ENCODE measurements at places on chromosomes 2 and 18.

GRCh38 chr2:177119099-177119498 is 93.5 kb upstream of the HNRNPA3 start:
- no peaks in the 10 kb centered on the region for H3K36me3 ChIP-seq
- no peak overlapping the region for H3K4me3 ChIP-seq
- DNase-seq: no peak
- no peaks in the 10 kb centered on the region for H3K4me1 ChIP-seq
- peak overlapping the region; percentile 84 for H3K27ac ChIP-seq
- no peaks in the 10 kb centered on the region for H3K27me3 ChIP-seq

- no peak overlapping the region for H3K4me3 ChIP-seq
- no peak for DNase-seq
- H3K27ac ChIP-seq: no peak overlapping the region
- no peaks in the 10 kb centered on the region for H3K27me3 ChIP-seq
- no peaks in the 10 kb centered on the region for H3K36me3 ChIP-seq
These were observed 143.3 kb downstream of the FTCDNL1 start for GRCh38 chr2:199707593-199708185.

DNA sequence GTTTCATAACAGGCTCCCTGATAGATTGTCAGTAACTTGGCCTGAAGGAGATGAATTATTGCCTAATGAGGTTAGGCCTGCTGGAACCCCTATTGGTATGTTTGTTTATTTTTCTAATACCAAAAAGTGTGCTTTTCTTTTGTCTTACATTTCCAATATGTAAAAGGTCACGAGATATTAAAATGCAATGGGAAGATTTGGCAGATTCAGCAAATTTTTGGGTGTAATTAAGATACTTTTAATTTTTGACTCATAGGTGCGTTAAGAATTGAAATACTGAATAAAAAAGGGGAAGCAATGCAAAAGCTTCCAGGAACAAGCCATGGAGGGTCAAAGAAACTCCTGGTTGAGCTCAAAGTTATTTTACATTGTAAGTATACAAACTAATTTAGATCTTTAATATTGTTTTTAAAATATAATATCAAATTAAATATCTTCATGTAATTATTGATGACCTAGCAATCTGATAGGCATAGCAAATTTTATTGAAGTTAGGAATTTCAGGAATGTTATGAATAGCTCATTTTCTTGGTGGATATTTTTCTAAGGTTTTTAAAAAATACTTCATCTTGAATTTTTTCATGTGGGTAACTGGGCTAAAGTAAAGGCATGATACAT is 52.1 kb downstream of the SMCHD1 start:
- no peaks in the 10 kb centered on the region for H3K36me3 ChIP-seq
- no peak overlapping the region for H3K27ac ChIP-seq

DNA sequence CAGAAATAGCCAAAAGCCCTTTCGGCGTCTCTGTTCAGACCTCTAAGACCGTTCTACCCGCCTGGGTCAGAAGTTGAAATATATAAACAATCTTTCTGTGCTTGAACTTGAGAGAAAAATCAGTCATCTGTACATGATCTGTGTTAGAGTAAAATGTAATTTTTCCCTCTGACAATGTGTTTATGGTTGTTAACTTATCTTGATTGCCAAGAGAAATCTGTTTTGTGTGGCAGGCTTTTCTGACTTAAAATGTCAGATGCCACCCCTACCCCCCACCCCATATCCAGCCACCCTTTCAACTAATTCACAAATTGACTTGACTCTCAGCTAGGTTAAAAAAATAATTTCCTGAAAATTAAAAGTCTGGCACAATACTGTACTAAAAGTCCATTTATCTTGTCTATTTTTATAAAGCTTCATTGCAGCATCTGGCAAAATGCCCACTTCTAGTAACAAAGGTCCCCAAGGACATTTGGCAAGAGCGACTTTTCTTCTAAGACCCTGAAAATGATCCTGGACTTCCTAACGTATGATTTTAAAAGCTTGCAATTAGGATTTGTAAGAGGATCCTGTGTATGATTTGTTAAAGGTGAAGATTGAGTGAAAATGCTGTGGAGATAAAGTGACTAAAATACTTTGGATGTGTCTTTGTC is 304.2 kb downstream of the EPHA4 start:
- no peak overlapping the region for H3K4me3 ChIP-seq
- DNase-seq: no peak
- no peaks in the 10 kb centered on the region for H3K27me3 ChIP-seq
- no peak overlapping the region for H3K27ac ChIP-seq
- H3K36me3 ChIP-seq: no peaks in the 10 kb centered on the region
- no peaks in the 10 kb centered on the region for H3K4me1 ChIP-seq

DNA sequence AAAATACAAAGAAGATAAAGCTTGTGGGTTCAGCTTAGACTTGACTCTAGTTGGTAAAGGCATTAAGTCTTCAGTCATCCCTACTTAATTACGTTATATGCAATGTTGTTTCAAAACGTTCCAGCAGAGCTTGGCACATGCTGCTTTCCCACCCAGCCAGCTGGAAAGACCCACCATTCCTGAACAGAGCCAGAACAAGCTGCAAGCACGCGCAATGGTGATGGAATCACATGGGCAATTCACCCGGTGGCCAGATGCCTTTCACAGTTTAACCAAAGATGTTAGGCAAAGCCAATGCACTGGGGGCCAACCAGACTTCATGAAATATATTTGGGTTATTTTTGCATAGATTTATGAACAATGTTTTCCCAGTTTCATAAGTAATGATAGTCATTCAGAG is 123.4 kb upstream of the CDH20 start:
- no peaks in the 10 kb centered on the region for H3K27me3 ChIP-seq
- no peaks in the 10 kb centered on the region for H3K4me1 ChIP-seq
- no peak overlapping the region for H3K4me3 ChIP-seq
- DNase-seq: no peak
- H3K36me3 ChIP-seq: no peaks in the 10 kb centered on the region
- no peak overlapping the region for H3K27ac ChIP-seq

DNA sequence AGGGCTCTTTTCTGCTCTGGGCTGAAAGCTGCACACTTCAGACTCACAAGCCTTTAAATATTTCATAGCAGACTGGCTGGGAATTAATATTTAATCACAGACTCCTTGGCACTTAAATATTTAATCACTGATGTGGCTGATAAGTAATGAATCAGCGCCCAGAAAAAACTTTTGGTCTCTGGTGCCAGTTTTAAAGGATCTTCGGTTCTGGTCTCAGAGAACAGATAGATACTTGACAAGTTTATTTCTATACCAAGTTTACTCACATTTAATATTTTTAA is 201.2 kb downstream of the MYCN start:
- H3K4me1 ChIP-seq: no peaks in the 10 kb centered on the region
- H3K4me3 ChIP-seq: no peak overlapping the region
- H3K27me3 ChIP-seq: no peaks in the 10 kb centered on the region
